CD4-positive, alpha-beta T cell treated with Interferon gamma for 1 hour (primary cell): ENCODE measurements at places on chromosomes 6 and 20.

DNA sequence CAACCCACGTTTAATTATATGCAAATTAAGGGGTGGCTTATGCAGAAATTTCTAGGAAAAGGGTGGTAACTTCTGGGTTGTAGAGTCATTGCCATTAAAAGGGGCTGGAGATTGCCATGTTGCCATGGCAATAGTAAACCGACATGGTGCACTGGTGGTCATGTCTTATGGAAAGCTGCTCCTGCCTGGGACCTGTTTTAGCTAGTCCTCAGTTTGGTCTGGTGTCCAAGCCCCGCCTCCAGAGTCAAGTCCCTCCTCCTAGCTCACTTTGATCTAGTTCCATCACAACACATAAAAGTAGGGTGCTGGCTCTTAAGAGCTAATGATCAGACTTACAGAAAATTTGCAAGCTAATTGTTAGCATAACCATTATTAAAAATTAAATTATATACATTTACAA lies 5.3 kb downstream of the SLC22A2 start:
- no peak for DNase-seq

GRCh38 chr20:48403167-48403761 lies 424.5 kb downstream of the PREX1 start:
- DNase-seq = no peak

- no peak for DNase-seq
These were observed 15.3 kb downstream of the TCFL5 start for GRCh38 chr20:62846166-62846890.

DNA sequence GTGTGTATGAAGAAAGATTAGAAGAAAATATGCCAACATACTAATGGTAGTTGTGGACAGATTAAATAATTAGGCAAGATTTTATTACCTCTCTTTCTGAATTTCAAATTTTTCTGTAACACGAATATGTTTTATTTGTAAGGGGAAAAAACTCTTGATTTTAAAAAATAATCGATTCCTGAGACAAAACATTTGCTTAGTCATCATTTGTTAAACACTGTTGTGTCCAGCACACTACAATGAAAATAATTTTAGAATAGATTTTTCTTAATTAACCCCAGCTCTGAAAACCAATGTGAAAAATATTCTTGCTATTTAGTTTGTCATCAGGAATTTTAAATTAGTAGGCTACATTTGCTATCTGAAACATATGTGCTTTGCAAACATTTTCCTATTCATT lies 253.0 kb downstream of the TRDN start:
- no peak for DNase-seq

GRCh38 chr6:148217051-148217450 lies 125.6 kb upstream of the SASH1 start:
- no peak for DNase-seq

GRCh38 chr6:34970957-34971356 lies 81.9 kb downstream of the ANKS1A start:
- DNase-seq = no peak
